ENCODE measurements at places on chromosomes 1 and 21. TPM values are rescaled to one million over a fixed set of nuclear protein-coding genes. Genes with fewer than 3 reads are reported as not detected.

GRCh38 chr1:111989531-111990025, at the start of gene KCND3:
TSS of gene KCND3 (minus strand) at chr1:111989668.
- DNase-seq = peak; percentile 75

GRCh38 chr1:32341971-32342370, 5.9 kb upstream of the MARCKSL1 start:
- no peak for DNase-seq

DIO1 gene
- total RNA-seq = not detected

DNA sequence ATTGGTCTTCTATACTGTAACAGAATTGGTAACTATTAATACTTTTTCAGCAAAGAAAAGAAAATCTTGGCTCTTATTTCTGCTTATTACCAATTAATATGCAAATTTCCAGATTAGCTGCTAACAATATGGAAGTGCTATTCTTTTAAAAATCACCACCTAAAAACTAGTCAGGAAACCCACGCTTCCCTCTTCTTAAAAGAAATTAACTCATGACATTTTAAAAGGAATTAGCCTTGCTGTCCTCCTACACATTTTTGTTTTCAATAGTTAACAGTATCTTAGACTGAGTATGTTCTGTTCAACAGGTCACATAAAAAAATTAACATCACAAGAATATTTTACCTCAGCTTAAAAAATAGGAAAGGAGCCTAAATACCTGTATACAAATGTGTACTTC, 27.3 kb downstream of the ABL2 start:
- DNase-seq = no peak

SH3BGR gene
- total RNA-seq = 167 TPM

- no peak for DNase-seq
These were observed 10.9 kb downstream of the S100PBP start for GRCh38 chr1:32828341-32828740.

DNA sequence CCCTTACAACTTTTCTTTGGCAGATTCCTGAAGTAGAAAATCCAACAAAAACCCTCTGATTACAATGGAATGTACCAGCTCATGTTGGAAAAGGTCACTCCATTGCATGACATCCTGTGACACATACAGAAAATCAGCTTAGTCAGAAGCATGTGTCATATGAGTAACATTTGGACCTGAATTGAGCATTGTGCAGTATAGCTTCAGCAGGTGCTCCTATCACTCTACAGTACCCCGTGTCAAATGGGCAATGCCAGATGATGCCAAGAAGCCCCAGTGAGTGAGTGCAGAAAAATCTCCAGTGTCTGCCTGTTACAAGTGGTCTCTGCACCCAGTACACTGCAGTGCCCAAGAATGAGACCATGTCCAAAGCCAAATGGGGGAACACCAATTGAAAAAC, 129.7 kb upstream of the RUNX1 start:
- DNase-seq = no peak

IL19 gene
- not detected for total RNA-seq

GRCh38 chr21:46196733-46197132, 12.5 kb upstream of the SPATC1L start:
- no peak for DNase-seq

DNA sequence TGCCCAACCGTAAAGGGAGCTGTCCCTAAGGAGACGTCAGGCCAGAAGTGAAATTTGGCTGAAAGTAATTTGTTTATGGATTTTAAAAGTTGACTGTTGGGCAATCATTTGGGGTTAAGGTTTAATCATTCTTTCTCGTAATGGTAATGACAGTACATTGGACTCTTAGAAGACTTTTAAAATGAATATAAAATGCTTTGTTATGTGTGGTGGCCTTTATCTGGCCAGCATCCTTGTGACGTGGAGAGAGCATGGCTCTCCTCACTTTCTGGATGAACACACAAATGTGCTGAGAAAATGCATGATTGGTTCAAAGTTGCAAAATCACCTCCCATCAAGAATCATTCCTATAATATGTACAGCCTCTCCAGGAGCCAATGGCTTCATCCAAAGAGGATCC, 160.2 kb downstream of the DHRS3 start:
- peak; percentile 54 for DNase-seq

GRCh38 chr1:200147094-200147493, 119.6 kb downstream of the NR5A2 start:
- DNase-seq = no peak

- no peak for DNase-seq
These were observed 301.1 kb upstream of the NRIP1 start for GRCh38 chr21:15365751-15366392.

SLC9C2 gene
- not detected for total RNA-seq

DNA sequence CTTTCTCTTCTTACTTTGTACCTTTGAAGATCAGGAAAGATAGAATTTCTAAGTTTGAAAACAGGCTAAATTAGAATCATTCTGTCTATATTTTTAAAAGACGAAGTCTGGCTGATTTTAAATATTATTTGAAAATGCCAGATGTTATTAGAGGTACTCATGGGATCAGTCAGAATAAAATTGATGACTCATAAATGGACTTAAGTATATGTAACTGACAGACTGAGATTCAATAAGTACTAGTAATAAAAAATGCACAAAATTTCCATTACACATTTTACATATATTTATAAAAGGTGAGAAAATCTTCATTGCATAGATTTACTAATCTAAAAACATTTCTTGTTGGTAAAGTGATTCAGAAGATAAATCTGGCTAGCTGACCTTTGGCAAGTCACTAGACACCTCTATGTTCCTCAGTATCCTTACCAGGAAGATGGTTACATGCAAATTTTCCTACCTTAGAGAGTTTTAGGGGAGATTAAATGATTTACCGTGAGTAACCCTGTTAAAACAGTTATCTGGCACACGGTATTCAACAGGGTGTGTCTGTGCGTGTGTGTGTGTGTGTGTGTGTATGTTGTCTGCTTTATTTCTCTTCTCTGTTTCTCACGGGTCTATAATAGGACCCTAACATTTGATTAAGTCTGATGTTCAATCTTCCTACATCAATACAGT, 189.0 kb downstream of the RUNX1 start:
- DNase-seq = no peak

FHAD1 gene
- not detected for total RNA-seq

NOS1AP gene
- total RNA-seq = 0.60 TPM

DNA sequence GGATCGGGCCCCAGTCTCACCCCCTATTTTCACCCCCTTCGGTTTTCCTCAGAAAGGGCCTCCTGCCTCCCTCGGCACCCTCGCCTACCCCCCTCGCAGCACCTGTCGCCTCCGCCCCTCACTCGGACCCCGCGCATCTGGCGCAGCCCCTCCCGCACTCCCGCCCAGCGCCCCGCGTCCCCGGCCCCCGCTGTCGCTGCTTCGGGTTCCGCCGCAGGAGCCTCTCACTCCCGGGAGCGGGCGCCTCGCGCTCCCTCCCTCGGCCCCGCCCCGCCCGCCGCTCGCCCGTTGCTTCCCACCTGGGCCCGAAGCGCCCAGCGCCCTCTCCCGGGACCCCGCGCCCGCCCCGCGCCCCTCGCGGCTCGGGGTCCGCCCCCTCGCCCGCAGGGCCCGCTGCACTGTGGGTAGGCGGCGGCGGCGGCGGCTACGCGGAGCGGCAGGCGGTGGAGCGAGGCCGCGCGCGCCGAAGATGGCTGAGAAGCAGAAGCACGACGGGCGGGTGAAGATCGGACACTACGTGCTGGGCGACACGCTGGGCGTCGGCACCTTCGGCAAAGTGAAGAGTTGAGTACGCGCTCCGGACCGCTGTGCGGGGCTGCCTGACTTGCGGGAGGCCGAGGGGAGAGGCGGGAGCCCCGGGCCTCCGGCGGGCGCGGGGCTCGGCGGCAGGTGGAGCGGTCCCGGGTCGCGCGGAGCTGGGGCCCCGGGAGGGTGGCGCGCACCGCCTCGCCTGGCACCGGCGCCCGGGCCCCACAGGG, at the start of gene PRKAA2:
PRKAA2 (plus strand) TSS at position 396 of the 758 bp plus-strand sequence; CDS start at position 470, 74 bp downstream.
- peak; percentile 49 for DNase-seq

GRCh38 chr1:12773438-12773837, at the start of gene PRAMEF12:
TSS of gene PRAMEF12 (plus strand) at chr1:12773738. CDS start at chr1:12774868, 1,130 bp downstream.
- no peak for DNase-seq

- DNase-seq = peak; percentile 52
These were observed 342 bp downstream of the DDOST start for GRCh38 chr1:20660847-20661206.

GRCh38 chr1:10635085-10635896, 160.5 kb downstream of the PEX14 start:
- no peak for DNase-seq

OR14A2 gene
- not detected for total RNA-seq

LCK gene
- total RNA-seq = 0.82 TPM

- no peak for DNase-seq
These were observed 13.1 kb downstream of the GBP1 start for GRCh38 chr1:89051955-89052312.

CEP350 gene
- total RNA-seq = 65.3 TPM

DNA sequence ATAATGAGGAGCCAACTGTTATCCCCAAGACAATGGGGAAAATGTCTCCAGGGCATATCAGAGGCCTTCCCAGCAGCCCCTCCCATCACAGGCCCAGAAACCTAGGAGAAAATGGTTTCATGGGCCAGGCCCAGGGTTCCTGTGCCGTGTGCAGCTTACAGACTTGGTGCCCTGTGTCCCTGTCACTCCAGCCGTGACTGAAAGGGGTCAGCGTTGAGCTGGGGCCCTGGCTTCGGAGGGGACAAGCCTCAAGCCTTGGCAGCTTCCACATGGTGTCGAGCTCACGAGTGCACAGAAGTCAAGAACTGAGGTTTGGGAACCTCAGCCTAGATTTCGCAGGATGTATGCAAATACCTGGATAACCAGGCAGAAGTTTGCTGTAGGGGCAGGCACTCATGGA, 18.1 kb downstream of the SIPA1L2 start:
- no peak for DNase-seq

GRCh38 chr1:107486349-107486748, 345.5 kb downstream of the NTNG1 start:
- no peak for DNase-seq

- DNase-seq = peak; percentile 68
These were observed at the start of gene CHRNB2 for GRCh38 chr1:154567386-154568156. TSS of gene CHRNB2 (plus strand) at chr1:154567778. CDS start at chr1:154568045, 267 bp downstream.

GRCh38 chr1:37850352-37850955, 8.9 kb downstream of the MTF1 start:
- DNase-seq = no peak

- DNase-seq = no peak
These were observed 149.5 kb downstream of the FGGY start for GRCh38 chr1:59446257-59446901.

- no peak for DNase-seq
These were observed 79.0 kb downstream of the PTPN14 start for GRCh38 chr1:214472364-214472763.

- no peak for DNase-seq
These were observed 109.6 kb downstream of the PLPP3 start for GRCh38 chr1:56469640-56470371.

- DNase-seq = no peak
These were observed 54.6 kb downstream of the AJAP1 start for GRCh38 chr1:4708840-4709507.

- no peak for DNase-seq
These were observed 41.0 kb upstream of the DR1 start for GRCh38 chr1:93304716-93305138.

DNA sequence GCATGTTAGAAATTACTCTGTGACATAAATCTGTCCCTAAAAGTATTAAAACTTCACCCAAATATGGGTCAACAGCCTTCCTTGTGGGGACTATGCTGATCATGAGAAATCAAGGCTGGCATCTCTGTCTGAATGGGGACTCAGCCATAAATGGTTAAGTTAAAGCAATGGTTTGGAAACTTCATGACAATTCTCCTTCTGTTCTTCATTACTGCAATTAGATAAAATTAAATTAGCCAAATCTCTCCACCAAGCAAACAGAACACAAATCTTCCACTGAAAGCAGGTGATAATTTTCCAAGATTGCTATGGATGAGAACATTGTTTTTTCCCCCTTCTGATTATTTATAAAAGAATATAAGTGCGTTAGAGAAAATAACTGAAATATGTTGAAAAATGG, 346.1 kb downstream of the KCNH1 start:
- no peak for DNase-seq

DNA sequence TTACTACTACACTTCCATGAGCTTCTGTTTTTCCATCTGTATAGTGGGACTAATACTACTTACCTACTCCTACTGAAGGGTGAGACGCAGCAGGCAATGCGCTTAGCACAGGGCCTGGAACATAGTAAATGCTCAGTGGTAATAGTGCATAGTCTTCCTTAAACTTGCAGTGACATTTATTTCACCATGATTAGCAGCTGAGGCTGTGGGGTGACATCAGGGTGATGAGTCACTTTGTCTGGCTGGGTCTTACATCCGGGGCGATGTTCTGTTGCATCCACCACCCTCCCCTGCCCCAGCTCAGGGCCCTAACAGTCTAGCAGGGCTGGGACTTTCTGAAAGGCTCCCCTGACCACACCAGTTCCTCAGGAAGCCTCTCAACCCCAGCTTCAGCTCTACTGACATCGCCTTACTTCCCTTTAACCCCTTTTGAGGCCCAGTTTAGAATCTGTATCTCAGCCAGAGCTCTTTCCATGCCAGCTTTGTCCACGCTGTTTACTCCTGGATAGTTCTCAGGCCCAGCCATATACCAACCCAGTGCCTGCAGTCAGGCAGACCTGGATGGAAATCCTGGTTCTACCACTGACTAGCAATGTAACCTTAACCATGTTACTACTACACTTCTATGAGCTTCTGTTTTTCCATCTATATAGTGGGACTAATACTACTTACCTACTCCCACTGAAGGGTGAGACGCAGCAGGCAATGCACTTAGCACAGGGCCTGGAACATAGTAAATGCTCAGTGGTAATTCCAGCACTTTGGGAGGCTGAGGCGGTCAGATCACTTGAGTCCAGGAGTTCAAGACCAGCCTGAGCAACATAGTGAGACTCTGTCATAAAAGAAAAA, 66.3 kb downstream of the CD58 start:
- DNase-seq = peak; percentile 58

GRCh38 chr1:145887631-145888030, 2.0 kb upstream of the ANKRD35 start:
- no peak for DNase-seq

DNA sequence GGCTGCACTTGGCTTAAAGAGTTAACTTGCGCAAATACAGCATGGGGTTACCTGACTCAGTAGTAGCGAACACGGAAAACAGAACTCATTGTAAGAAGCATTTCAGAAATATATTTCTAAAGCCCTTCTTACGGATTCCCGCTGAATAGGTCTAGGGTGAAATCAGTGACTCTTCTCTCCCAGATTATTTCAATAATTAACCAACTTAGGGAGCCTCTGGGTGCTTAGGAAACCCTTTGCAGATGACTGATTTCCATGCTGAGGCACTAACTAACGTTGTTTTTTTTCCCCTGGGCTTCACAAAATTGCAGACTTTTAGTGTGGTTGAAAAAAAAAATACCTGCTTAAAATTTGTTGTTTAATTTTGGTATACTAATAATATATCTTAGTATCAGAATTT, 40.3 kb downstream of the BTG3 start:
- DNase-seq = no peak

DNA sequence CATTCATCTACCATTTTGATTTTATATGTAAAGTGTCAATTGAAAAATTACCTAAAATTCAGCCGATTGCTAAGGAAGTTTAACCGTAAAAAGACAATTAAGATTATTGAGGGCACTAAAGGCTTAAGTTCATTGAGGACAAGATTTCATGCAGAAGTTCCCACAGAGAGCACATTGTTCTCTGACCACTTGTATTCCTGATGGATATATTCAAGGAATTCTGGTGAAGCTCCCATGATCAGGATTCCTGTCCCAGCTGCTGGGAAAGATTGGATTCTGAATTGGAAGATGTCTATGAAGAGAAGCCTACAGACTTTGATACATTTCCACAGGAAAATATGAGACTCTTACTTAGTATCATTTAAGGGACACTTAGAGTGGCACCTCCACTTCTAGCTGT, 209.2 kb upstream of the KCTD3 start:
- no peak for DNase-seq

MTARC1 gene
- total RNA-seq = 2.7 TPM

Measured in psoas muscle (tissue), 8 donors.